ENCODE measurements at places on chromosomes 2 and 18. TPM values are rescaled to one million over a fixed set of nuclear protein-coding genes. Genes with fewer than 3 reads are reported as not detected.

Gene CNDP1
- not detected for total RNA-seq

Gene IL37
- total RNA-seq, result not detected

Gene EPC2
- 22.0 TPM for total RNA-seq

Gene SPP2
- total RNA-seq, result not detected

Gene GALNT14
- total RNA-seq, result not detected

Gene CFC1
- total RNA-seq, result not detected

Gene TEX44
- not detected for total RNA-seq
